Heart right ventricle (tissue), 16 donors: ENCODE measurements at places on chromosomes 2 and 18.

- peaks cover 12% of the 10 kb centered on the region for H3K4me1 ChIP-seq
- DNase-seq: no peak
- H3K36me3 ChIP-seq: peaks cover 8% of the 10 kb centered on the region
- no peaks in the 10 kb centered on the region for H3K27me3 ChIP-seq
- H3K27ac ChIP-seq: no peak overlapping the region
These were observed 3.0 kb upstream of the MBD1 start for GRCh38 chr18:50284255-50284885.

GRCh38 chr2:55010915-55011314 lies 39.3 kb downstream of the RTN4 start:
- no peak overlapping the region for H3K27ac ChIP-seq
- DNase-seq: no peak
- no peaks in the 10 kb centered on the region for H3K36me3 ChIP-seq
- H3K27me3 ChIP-seq: no peaks in the 10 kb centered on the region

GRCh38 chr18:31658670-31659575 lies 25.5 kb downstream of the B4GALT6 start:
- no peak overlapping the region for H3K4me3 ChIP-seq
- no peak for DNase-seq
- no peaks in the 10 kb centered on the region for H3K36me3 ChIP-seq

GRCh38 chr18:68178921-68179320 lies 536.0 kb downstream of the TMX3 start:
- DNase-seq: no peak
- H3K36me3 ChIP-seq: no peaks in the 10 kb centered on the region

DNA sequence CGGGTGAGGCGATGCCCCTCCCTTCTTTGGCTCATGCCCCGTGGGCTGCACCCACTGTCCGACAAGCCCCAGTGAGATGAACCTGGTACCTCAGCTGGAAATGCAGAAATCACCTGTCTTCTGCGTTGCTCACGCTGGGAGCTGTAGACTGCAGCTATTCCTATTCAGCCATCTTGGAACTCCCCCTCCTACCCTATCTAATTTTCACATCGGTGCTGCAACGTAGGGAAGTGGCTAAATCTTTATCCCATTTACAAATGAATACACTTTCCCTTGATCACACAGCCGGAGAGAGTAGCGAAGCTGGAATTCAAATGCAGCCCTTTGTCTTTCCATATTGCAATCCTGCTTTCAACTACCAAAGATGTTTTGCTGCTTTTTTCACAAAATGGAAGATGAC lies 1.4 kb upstream of the TMEM247 start:
- no peak for DNase-seq
- no peaks in the 10 kb centered on the region for H3K36me3 ChIP-seq
- H3K27me3 ChIP-seq: no peaks in the 10 kb centered on the region
- H3K4me3 ChIP-seq: no peak overlapping the region

GRCh38 chr2:84132370-84132769 lies 326.7 kb downstream of the SUCLG1 start:
- H3K4me3 ChIP-seq: no peak overlapping the region
- H3K27me3 ChIP-seq: no peaks in the 10 kb centered on the region
- no peak for DNase-seq
- H3K27ac ChIP-seq: no peak overlapping the region
- H3K4me1 ChIP-seq: no peaks in the 10 kb centered on the region

- no peaks in the 10 kb centered on the region for H3K27me3 ChIP-seq
- H3K4me1 ChIP-seq: no peaks in the 10 kb centered on the region
- no peak overlapping the region for H3K27ac ChIP-seq
- DNase-seq: no peak
These were observed 209.2 kb upstream of the GATA6 start for GRCh38 chr18:21960189-21960588.

DNA sequence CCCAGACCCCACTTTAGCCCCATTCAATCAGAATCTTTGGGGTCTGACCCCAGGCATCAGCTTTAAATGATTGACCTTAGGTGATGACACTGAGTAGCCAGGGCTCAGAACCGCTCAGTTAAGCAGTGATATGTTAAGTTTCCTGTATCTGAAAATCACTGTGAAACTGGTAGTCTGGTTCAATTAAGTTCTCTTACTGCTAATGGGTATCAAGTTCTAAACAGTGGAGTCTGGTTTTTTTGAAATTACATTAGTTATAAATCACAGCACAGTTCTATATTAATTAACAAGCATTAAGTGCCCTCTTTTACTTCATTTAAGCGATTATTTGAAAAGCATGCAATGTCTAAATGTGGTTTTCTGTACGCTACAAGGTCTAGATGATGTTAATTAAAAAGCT lies 117.9 kb downstream of the HAUS1 start:
- H3K4me3 ChIP-seq: no peak overlapping the region
- no peak overlapping the region for H3K27ac ChIP-seq
- peaks cover 20% of the 10 kb centered on the region for H3K36me3 ChIP-seq
- H3K27me3 ChIP-seq: no peaks in the 10 kb centered on the region

DNA sequence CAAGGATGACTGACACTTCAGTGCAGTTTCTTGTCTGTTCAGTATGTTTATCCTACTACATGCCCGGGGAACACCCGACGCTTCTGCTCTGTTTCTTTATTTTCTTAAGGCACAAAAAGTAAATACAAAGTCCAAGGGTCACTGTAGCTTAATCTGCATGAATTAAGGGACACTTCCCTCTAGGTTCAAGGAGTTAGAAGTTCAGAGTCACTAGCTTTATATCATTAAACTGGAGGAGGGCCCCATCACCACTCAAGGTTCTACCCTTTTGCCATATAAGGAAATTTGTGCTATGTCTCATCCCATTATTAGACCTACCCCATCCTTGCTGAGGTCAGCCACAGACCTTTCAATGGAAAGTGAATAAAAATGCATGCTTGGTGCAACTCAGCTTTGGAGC lies 27.6 kb upstream of the RMDN2 start:
- no peak overlapping the region for H3K4me3 ChIP-seq
- H3K4me1 ChIP-seq: peaks cover 31% of the 10 kb centered on the region
- no peak overlapping the region for H3K27ac ChIP-seq
- no peak for DNase-seq
- no peaks in the 10 kb centered on the region for H3K36me3 ChIP-seq
- no peaks in the 10 kb centered on the region for H3K27me3 ChIP-seq
